ENCODE measurements at places on chromosomes 16 and 17.
A peak's percentile ranks its signal among the peaks of the same experiment; 100 is the strongest.

GRCh38 chr17:47935961-47936360, 5.4 kb upstream of the PNPO start:
- no peak for DNase-seq

DNA sequence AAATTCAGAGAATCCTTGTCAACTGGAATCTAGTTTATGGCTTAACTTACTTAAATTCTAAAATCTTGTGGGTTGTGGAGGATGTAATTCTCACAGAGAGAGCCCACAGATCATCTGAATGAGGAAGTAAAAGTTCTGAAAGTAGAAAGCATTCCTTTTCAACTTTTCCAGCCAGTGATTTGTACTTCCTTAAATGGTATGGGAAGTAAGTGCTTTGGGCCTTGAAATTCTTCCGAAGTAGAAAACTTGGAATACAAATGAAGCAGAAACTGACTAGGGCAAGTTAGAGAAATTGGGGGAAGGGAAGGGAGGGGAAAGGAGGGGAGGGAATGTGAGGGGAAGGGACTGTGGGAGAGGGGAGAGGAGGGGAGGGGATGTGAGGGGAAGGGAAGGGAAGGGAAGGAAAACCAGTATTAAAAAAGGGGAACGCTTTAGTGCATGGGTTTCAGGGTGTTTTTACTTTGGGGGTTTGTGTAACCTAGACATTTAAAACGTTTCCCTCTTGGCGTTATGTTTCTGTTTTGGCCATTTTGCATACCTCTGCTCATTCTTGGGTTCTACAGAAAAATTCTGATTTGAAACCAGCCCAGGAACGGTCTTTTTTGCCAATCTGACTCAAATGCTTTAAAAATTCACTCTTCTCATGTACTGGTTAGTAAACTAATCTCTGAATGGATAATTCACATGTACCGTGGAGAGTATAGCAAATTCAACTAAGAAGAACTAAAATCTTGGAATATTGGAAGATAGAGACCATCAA, 15.5 kb upstream of the SNTB2 start:
- DNase-seq = no peak

DNA sequence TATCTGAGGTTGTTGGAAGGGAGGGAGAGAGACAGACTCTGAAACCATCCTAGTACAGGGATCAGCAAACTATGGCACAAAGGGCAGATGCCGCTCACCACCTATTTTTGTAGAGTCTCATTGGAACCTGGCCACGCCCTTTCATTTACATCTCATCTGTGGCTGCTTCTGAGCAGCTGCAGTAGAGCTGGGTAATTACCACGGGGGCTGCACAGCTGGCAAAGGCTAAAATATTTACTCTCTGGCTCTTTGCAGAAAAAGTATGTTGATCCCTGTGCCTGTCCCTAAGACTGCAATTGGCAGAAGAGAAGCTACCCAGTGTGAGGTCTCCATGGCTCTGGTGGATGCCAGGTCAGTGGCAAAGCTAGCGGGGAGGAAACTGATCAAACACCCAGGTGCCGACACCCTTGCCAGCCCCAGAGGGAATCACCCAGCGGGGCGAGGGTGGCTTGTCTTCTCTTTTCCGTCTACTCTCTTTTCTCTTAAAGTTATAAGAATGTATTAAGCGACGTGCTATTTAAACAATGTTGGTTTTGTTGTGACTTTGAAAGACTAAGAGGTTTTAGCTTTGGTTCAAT, 14.0 kb downstream of the CEP295NL start:
- DNase-seq = no peak

DNA sequence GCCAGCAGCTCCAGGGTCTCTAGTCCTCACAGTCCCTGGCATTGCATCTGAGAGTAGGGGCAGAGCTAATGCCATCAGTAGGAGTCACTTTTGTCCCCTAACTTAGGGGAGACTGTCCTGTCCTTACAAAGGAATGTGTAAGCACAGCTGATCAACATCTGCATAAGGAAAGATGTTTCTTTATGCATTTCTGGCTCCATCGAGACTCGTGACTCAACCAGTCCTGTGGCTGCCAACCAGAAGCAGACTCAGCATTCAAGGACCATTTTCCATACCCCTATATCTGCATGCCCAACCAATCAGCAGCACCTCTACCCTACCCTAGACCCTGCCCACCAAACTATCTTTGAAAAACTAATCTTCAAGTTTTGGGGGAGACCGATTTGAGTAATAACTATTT, 8.2 kb upstream of the MPP2 start:
- DNase-seq = no peak

DNA sequence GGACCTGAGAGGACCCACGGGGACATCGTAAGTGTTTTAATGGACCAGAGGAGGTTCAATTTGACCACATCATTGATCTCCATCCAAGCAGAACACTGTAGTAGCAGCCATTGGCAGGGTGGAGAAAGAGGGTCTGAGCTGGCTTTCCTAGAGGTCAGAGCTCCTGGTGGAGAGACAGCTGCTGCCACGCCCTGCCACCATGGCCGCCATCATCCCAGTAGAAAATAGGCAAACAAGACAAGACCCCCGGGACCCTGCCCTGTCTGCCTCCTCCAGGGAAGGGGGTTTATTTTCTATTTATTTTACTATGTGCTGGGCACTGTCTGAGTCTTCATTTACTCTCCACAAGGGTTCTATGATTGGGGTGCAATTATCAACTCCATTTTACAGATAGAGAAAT, 11.4 kb upstream of the ITGA3 start:
- DNase-seq = peak; percentile 68

- DNase-seq = no peak
Observed at GRCh38 chr17:74953134-74953687, 17.5 kb downstream of the OTOP3 start.

DNA sequence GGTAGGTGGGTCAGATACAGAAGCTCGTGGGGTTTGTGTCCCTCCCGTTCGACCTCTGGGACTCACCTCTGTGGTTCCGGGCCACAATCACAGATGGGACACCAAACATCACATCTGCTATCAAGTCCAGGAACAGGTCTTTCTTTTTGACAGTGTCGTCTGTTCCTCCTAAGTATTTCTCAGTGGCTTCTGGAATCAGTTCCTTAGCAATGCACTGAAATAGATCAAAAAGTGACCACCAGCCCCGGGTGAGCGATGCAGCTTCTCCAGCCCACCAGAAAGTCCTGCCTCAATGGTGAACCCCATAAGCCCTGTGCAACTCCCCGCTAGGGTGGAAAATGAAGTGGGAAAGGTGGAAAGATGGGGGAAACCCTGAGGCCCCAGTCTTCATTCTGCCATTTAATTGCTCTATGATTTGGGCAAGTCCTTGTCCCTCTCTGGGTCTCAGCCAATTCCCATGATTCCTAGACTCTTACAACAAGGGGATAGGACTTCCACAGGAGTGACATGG, 22.4 kb downstream of the CES1 start:
- DNase-seq = no peak

DNA sequence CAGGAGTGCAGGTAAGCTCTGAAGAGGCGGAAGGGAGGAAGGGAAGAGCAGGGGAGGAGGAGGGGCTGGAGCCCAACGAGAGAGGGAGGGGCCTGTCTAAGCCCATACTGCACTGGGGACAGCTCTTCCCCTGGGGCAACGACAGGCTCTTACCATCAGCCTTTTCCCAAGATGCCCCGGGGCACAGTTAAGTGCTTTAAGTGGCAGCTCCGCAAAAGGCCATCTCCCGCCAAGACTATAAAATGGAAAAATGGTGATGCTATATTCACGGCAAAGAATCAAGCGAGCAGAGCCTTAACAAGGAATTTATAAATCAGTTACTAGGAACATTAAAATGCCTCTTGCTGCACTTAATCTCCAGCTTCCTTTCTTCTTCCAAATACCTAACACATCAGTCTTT, 110.2 kb upstream of the NLRP1 start:
- DNase-seq = peak; percentile 82

DNA sequence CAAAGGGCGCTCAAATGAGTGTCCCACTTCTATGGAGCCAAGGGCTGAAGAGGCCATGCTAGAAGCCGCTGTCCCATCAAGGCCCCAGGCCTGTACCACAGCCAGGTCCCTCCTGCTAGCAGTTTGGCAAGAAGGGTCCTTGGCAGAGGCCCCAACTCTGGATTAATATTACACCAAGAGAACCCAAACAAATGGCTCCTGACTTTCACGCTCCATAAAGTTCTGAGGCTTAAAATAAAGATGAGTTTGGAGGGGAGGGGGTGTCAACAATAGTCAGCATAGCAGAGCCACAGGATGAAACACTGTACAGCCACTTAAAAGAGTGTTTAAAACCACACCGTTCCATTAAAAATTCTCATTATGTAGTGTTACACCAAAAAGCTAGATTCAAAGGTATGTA, 30.5 kb downstream of the CUEDC1 start:
- DNase-seq = peak; percentile 48

- peak; percentile 1 for DNase-seq
Observed at GRCh38 chr17:31609331-31609730, 217.9 kb downstream of the RAB11FIP4 start.

- no peak for DNase-seq
Observed at GRCh38 chr16:30561089-30561816, 3.1 kb upstream of the ZNF764 start.
